ENCODE measurements at places on chromosomes 7 and 10.
A peak's percentile ranks its signal among the peaks of the same experiment; 100 is the strongest.

DNA sequence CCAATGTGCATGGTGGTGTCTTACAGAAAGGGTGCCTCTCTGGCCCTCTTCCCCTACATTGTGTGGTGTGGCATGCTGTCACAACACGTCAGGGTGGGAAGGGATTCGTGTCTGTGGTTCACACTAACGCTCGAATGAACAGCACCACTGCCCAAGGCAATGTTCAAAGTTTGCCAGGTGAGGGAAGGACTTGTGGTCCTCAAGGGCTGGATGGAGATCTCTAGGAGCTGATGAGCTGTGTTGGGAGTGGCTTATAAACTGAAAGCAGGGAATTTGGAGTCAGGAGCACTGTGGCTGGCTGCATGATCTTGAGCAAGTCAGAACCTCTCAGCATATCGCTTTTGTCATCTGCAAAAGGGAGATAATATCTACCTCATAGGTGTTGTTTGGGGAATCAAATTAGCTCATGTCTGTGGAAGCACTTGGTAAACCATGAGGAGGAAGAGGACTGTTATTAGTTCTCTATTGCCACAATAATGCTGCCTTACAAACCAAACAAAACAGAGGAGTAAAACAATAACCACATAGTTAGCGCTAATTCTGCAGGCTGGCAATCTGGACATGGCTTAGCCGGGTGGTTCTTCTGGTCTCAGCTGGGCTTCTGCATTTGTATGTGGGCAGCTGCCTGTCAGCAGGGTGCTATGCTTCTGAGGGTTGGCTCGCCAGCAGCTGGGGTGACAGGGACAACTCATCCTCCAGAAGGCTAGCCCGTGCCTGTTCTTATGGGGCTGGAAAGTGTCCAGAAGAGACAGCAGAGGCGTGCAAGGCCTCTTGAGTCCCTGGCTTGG, 22.9 kb upstream of the C10orf105 start:
- DNase-seq, result no peak

DNA sequence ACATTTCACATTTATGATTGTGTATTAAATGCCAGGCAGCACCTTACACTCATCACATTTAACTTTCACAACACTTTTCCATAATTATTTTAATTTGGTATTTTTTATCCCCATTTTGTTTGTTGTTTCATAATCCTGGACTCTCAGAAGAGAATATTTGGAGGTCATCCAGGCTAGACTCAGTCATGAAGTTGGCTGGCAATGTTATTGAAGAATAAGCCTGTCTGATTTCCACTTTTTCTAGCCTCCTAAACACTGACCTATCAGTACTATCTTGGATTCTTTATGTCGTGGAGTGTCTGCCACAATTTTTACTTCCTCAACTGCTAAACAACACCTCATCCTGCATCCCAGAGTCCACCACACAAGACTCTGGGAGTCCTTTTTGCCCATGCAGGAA, 372.3 kb upstream of the NRP1 start:
- no peak for DNase-seq

- no peak for DNase-seq
Measured at GRCh38 chr7:149784251-149784608, 10.8 kb upstream of the ZNF467 start.

GRCh38 chr7:88700725-88701124, 58.8 kb upstream of the ZNF804B start:
- DNase-seq, result no peak

DNA sequence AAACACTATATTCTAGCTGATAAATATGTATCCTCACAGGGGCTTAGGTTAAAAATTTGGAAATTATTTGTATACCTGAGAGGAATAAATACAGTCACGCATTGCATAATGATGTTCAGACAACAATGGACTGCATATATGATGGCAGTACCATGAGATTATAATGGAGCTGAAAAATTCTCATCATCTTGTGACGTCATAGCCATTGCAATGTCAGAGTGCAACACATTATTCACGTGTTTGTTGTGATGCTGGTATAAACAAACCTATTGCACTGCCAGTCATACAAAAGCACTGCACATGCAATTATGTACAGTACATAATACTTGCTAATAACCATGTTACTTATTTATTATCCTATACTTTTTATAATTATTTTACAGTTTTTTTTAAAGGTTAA, 31.4 kb downstream of the STEAP1B start:
- no peak for DNase-seq

DNA sequence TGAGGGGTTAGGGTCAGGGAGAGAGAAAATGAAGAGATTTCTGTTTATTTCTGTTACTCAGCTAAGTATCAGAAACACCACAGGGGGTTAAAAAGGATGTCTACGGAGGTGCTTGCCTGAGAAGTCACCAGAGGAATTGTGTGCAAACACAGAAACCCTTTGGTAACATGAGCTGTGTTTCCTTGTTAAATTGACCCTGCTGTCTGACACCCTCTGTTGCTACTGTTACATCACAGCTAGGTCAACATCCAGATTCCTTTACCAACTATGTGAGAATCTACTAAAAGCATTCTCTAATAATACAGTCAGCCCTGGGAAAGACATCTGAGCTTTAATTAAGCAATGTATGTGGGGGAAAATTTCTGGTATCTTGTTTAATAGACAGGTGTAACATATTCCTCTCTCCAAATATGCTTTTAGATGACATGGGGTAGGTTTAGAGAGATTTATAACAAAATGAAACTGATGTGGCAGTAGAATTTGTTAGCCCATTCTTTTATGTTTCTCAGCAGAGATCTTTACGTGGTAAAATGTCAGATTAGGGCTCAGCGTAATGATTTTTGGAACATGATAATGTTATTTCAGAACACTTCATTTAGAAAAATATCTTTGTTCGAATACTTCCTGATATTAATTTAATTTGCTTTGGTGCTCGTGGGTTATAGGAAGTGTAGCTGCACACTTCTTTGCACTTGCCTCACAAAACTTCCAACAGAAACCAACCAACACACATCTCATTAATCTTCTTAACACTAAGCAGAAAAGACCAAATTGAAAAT, 168.0 kb upstream of the AHR start:
- no peak for DNase-seq

- no peak for DNase-seq
Measured at GRCh38 chr10:86222687-86223086, 143.9 kb downstream of the GRID1 start.

DNA sequence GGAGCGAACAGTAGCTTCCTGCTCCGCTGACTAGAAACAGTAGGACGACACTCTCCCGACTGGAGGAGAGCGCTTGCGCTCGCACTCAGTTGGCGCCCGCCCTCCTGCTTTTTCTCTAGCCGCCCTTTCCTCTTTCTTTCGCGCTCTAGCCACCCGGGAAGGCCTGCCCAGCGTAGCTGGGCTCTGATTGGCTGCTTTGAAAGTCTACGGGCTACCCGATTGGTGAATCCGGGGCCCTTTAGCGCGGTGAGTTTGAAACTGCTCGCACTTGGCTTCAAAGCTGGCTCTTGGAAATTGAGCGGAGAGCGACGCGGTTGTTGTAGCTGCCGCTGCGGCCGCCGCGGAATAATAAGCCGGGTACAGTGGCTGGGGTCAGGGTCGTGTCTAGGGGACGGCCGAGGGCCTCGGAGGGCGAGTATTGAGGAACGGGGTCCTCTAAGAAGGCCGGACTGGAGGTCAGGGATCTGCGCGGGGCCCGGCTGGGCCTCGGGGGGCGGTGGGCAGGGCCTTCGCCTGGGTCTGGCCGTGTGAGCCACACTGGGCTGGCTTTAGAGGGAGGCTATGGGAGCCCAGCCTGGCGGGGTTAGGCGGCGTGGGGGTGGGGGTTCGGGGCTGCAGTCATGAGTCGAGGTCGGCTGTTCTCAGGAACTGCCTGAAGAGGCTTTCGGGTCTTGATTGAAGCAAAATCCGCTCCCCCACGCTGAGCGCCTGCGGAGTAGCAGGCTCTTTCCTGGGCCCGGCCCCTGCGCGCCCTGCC, at the start of gene CDK1:
CDK1 (plus strand) TSS at position 265 of the 757 bp plus-strand sequence. CDS start 1,688 bp downstream, outside the sequence.
- DNase-seq, result peak; percentile 94

GRCh38 chr10:106680061-106680460, 484.4 kb downstream of the SORCS1 start:
- no peak for DNase-seq

- no peak for DNase-seq
Measured at GRCh38 chr10:112706577-112706976, 243.5 kb upstream of the TCF7L2 start.

DNA sequence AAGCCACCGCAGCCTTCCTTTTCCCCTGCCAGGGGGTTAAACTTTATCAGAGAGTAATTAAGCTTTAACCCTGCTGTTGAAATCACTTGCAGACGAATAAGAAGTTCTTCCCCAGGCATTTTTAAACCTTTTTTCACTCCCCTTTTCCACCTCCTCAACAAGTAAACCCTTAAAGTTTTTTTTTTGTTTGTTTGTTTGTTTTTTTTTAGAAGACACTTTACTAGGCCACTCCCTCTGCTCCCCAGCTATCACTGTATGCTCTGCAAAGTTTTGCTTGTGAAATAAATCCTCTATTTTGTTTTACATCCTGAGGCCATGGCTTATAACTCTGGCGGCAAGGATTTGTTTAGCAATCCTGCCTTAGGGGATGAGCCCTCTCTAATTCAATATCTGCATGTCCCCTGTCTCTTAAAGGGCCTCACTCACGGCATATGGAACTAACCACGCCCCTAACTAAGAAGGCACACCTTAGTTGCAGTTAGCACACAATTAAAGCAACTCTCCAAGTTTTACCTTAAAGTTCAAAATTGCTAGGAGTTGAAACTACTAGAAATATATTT, 1354.7 kb upstream of the LRRTM3 start:
- DNase-seq, result no peak

GRCh38 chr7:81533426-81533825, 236.4 kb downstream of the HGF start:
- DNase-seq, result no peak

- DNase-seq, result no peak
Measured at GRCh38 chr10:404991-405390, 269.7 kb downstream of the ZMYND11 start.

DNA sequence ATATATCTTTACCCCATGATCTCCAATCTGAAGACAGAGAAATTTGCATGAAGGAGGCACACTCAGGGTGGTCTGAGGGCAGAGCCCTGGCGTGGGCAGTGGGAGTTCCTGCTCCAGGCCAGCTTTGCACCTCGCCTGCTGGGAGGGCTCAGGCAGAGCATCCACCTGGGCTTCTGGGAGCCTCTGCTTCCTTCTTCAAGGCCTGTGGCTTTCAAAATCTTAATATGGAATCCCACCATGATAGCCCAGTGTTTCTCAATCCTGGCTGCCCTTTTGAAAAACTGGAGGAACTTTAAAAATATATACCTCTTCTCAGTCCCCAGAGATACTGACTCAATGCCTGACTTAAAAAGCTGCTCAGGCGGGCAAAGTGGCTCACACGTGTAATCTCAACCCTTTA, 36.7 kb upstream of the PSAP start:
- DNase-seq, result no peak

DNA sequence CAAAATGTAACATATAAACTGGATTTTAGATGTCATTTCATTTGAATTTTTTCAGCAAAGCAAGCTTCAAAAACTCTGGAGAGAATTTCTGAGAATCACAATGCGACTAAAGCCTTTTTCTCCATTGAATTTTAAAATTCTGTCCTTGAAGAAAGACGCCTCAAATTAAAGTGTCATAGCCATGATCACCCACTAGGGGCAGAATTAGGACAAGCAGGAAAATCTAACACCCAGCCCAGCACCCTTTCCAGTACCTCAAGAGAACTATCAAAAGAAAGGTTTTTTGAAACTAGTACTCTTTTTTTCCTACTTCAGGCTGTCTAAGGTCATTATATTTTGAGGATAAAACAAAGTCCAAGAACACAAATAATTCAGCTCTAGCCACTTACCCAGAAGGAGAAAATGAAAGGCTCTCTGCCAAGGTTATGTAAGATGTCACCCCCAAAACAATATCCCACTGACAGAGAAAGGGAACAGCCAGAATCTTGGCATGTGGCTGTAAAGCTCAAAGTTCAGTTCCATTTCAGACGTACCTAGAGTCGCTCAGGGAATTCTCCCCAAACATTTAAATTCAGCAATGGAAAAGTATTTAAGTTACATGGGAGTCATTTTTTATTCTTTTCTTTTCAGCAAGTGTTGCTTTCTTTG, 299.4 kb downstream of the SNX13 start:
- no peak for DNase-seq

DNA sequence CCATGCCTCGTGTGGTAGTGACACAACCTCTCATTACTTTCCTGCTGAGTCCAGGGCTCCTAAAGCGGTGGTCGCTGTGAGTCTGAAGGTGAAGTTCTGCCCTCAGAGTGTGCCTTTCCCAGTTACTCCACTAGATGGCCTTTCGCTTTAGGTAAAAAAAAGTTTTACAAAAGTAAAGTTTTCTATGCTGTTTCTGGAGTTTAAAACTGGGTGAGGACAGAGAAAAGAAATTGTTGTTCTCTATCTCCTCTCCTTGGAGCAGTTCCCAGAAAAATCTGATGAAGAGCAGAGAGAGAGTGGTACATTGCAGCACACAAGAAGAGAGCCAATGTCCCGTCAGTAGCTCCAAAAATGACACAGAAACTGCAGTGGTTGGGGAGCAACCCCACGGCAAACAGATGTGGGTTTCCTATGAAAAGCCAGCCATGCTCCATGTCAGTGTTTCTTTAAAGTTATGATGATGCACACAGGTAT, 257.1 kb downstream of the GLI3 start:
- DNase-seq, result no peak

DNA sequence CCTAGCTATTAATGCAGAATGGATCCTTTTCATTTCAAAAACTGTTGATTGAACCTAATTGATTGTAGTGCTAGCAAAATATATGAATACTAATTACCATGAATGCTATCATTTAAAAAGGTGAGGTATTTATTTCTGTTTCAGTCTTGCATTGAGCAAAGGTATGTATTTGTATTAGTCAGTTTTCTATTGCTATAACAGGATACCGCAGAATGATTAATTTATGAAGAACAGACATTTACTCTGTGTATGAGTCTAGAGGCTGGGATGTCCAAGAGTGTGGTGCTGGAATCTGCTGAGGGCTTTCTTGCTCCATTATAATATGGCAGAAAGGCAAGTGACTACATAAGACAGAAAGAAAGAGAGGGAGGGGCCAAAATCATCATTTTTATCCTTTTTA, 199.2 kb downstream of the KIF20B start:
- no peak for DNase-seq

- no peak for DNase-seq
Measured at GRCh38 chr10:79047584-79047874, 21.2 kb upstream of the ZMIZ1 start.

DNA sequence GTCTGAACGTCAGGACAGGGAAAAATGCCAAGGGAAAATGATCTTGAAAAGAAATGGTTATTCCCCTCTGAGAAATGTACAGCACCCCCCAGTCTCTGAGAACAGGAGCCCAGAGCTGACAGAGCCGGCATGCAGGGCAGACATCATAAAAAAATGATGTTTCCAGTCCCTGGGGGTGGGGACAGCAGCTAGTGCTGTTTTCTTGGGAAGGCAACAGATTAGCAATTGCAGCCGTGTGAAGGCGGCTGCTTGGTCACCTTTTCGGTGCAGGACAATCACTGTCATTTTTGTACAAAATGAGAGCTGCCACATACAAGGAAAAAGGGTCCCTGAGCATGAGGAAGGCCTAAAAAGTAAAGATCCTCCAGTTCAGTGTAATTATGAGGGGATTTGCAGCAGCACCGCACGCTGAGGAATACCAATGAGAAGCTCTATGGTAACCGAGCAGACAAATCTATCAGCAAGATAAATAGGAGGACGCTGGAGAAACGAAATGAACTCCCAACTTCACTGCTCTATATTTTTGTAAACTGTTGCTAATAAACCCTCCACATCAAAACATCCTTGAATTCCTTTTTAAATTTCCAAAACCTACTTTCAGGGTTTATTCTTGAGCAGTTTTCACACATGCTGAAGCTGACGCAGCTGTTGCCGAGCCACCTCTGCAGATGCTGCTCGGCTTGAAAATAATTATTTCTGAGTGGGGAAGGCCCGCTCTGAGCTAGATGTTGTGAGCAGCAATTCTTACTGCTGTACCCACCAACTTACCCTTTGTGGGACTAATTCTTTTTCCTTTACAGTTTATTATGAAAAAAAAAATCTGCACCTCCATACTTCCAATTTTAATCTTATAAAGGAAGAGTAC, 98.2 kb upstream of the NEBL start:
- DNase-seq, result no peak
